ENCODE measurements at places on chromosomes 11 and 22.

DNA sequence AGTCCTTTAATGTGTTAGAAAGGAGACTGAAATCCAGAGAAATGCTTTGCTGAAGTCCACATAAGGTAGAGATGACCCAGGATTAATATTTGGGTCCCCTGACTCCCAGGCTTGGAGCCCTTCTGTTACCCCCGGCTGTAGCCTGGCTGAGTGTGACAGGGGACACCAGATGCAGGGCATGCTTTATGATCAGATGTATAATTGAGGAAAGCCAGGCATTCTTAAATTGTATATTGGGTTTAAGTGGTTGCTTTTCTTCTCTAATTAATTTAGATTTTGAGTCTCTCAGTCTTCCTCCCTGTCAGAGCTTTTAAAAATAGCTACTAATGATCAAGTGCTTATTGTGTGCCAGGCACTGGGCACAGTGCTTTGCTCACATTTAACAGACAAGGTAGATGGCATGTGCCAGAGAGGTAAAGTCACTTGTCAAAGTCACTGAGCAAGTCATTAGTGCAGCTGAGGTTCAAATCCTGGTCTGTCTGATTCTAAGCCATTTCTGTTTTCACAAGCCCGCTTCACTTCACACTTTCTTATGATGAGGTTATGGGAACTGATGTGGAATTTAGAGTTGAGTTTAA lies 7.9 kb downstream of the ZNRF3 start:
- DNase-seq, result no peak

DNA sequence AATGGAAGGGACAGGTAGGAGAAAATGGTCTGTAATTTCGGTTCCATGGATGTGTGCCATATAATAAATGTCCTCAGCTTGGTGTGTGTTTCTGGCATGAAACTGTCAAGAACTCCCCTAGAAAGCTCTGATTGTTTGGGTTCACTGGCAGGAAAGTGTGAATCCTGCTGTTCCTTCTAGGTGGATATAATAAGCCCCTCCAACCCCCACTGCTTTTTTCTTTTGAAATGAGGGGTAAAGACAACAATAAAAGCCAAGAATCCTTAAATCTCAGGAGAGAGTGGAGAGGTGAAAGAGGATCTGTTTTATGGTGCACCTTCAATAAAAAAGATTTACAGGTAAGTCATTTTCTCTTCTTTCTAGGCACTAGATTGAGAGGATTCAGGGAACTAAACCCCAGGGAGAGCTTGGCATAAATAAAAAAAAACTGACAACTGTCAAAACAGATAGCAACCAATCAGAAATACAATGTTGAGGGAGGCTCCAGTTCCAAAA lies 74.9 kb downstream of the CACNG2 start:
- DNase-seq, result no peak

GRCh38 chr11:78031629-78032028 lies 8.6 kb upstream of the KCTD14 start:
- DNase-seq, result no peak

DNA sequence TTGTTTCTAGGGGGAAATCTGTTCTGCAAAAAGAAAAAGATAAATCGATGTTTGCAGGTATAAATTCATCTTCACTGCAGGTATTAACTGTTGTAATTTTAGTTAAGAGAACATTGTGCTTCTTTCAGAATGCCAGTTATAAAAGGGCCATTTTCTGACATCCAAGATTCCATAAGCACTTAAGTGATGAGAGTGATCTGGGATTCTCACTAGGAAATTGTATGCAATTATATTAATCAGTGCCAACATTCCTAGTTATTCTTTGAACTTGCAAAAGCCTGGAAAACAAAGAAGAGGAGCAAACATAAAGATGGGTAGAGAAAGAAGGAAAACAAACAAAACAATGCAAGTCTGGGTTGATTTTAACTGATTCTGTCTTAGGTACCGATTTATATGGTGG lies 5.4 kb downstream of the DDI1 start:
- DNase-seq, result no peak

- DNase-seq, result no peak
These were observed 52.8 kb downstream of the MN1 start for GRCh38 chr22:27748751-27749191.

GRCh38 chr11:20154381-20154780 lies 5.9 kb downstream of the DBX1 start:
- DNase-seq, result no peak

GRCh38 chr11:44860346-44860745 lies 90.3 kb downstream of the TP53I11 start:
- DNase-seq, result no peak

GRCh38 chr11:1866226-1866625 lies 13.3 kb downstream of the LSP1 start:
- DNase-seq, result no peak

- no peak for DNase-seq
These were observed 10.1 kb downstream of the OVOL1 start for GRCh38 chr11:65796726-65797601.

GRCh38 chr11:112941104-112941503 lies 20.1 kb upstream of the NCAM1 start:
- no peak for DNase-seq

DNA sequence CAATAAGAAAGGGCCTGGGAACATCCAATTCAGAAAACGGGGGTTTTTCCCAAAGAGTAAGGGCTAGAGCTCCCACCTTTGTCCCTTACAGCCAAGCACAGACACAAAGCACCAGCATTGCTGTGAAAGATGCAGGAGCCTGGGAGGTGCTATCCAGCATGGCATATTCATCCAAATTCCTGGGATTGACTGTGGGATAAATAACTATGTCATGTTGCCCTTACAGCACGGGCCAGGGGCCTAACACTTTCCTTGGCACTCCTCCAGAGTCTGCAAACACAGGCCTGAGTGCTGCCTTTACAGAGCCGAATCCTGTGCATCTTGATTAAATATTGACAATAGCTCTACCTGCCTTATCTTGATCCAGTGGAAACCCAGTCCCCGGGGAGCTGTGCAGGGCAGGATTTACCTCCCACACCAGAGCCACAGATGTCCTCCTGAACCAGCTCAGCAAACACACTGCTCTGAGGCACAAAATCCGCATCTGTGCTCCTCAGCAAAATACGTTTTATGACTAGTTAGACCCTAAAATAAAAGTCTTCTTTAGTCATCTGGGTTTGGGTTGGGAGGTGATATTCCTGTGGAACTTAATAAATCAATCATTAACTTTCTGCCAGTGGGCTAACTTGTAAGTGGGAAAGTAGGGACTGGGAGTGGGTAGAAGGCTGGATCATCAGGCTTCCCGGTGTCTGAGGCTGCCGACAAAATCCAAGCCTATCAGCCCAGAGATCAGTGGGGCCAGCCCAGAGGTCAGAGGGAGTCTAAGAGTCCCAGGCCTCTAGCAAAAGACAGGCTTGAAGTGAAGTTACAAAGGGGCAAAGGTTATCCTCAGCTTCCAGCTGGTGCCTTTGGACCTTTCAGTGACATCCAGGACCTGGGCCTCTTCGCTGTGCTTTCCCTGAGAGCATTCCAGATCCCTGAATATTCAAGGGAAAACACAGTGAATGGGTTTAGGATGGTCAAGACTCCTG lies 36.5 kb downstream of the POU2AF3 start:
- DNase-seq, result no peak

- no peak for DNase-seq
These were observed 6.1 kb downstream of the MIAT start for GRCh38 chr22:26663374-26663923.

DNA sequence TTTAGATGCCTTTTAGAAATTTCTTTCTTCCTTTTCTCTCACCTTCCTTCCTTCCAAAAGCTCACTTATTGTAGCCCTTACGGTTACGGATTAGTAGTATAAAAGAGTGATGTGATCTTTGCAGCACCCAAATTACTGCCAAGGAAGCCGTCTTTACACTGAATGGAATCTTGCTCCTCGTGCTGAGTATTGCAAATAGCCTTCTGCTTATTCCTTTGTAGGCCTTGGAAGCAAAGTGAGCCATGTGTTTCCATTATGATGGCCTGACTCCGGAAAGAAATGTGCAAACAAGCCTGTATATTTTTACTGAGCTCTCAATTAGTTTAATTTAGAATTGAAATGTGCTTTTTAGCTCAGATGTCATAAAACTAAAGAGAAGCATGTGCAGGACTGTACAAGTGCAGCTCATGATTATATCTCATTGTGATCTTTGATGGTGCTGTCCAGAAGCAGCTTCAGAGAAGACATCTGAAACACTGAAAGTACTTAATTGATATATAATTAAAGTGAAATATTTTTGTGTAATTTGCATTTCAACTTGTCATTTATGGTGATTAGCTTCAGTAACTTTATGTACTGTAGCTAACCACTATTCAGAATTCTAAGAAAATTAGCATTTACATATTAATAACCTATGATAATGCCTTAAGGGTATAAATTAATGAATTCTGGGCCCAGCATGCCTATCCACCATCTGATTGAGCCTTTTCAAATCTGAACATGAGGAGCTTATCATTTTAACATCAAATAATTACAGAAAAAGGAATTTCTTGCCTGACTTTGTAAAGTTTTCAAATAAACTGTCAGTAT lies 129.3 kb downstream of the GRIA4 start:
- no peak for DNase-seq

- no peak for DNase-seq
These were observed 19.7 kb downstream of the SCUBE2 start for GRCh38 chr11:9071692-9072091.

DNA sequence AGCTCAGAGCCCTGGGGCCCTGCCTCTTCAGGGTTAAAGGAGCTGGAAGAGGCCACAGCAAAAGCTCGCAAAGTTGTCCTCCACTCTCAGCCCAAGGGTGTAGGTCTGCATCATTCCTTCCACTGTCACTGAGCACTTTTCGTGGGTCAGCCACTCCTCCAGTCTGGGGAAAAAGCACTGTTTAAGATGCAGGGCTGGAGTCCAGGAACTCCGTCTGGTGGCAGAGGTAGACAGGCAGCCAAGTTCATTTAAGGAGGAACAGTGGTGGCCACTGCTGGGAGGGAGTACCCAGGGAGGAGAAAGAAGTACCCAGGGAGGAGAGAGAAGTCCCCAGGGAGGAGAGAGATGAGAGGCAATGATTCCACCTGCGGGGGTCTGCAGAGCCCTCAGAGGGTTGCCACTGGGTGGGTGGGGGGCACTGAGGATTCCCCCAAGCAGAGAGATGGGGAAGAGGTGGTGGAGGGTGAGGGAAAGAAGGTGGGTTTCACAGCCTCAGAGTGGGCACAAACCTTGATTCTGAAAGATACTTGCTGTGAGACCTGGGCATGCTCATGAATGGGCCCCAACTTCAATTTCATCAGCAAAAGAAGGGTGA lies 70.0 kb upstream of the B3GAT1 start:
- no peak for DNase-seq

GRCh38 chr22:25628494-25628893 lies 64.0 kb downstream of the GRK3 start:
- no peak for DNase-seq

DNA sequence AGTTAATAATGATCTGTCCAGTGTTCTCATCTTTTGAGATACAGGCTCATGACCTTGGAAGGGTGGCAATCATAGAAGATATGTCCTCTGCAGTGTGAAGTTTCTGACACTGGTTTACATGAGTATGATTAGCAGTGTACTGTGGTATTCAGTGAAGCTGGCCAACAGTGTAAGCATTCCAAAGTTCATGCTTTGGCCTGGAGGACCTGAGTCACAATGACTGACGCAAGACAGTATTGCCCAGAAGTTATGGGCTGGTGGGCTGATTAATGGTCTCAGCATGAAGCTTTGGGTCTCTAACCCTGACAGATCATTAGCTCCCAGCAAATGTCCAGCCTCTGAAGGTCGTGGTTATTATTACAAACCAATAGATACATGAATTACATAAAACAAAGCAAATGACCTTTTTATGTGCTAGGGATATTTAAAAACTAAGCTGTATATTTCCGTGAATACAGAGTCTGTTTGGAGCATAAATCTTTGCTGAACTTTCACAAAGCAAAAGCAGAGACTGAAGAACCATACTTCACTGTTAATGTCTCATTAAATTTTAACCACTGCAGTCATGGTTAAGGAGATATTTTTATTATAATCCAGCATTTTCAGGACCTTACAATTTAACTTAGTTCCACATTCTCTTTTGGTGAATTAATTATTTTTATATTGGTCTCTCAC lies 28.3 kb upstream of the USP47 start:
- no peak for DNase-seq

DNA sequence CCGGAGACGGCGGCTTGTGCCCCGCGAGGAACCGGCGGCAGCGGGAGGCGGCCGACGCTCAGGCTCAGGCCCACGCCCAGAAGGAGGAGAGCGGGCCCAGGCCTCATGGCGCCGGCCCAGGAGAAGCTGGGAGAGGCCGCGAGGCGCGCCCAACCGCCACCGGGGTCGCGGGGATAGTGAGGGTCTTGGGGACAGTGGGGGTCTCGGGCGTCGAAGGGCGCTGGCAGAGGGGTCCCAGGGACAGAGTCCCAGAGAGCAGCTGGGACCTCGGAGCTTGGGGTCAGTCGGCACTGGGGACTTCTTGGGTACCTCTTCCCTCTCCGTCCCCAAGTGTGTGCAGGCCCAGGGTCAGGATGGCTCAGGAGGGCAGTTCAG lies at the start of gene PKDREJ:
Gene PKDREJ, minus strand, starts transcription at position 128 of the 375 bp plus-strand sequence. Its CDS starts 21 bp downstream, at position 107.
- no peak for DNase-seq

All from CMK (cell line).